COLO829 (cell line): ENCODE measurements at places on chromosomes 2 and 18.
A peak's percentile ranks its signal among the peaks of the same experiment; 100 is the strongest.

DNA sequence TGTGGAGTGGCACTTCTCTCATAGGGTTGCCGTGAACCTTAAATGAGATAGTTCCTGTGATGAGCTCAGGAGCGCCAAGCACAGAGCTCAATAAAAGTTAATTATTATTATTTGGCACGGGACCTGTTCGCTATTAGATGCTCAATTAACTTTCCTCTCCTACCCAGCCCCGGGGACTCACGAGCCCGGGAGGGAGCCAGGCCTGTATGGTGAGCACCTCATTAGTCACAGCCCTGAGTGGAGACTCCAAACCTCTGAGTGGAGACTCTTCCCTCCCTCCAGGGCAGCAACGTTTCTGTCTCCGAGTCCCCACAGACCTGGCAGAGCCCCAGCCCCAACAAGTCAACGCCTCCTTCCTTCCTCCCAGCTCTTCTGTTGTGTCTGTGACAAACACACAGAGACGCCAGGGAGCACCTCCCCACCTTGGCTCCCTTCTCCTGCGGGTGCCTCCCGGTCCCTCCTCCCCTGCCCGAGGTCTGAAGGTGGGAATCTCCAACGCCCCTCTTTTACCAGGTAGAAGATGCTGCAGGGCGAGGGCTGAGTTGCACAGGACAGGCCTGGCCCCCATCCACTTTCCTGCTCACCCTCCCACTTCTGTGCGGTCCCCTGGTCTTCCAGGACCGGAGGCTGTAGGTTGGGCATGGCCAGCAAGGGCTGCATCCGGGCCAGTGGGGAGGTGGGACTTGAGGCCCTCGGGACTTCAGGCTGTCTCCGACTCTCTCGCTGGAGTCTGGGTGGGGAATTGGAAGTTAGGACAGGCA is 52.7 kb upstream of the ODC1 start:
- no peak for DNase-seq

DNA sequence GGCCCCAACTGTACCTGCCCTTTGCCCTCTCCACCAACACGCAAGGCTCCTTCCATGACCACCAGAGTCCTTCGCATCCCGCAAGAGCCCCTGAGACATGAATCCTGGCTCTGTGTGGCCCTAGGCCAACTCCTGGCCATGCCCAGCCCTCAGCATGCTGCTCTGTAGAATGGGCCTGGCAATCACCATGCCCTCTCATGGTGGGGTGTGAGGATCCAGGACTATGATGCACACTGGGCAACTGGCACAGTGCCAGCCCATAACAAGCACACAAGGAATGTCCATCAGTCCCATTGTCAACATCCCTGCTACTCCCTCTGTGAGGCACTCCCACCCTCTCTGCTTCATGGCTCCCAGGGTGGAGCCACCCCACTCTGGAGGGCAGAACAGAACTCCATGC is 44.7 kb downstream of the FER1L5 start:
- no peak for DNase-seq

DNA sequence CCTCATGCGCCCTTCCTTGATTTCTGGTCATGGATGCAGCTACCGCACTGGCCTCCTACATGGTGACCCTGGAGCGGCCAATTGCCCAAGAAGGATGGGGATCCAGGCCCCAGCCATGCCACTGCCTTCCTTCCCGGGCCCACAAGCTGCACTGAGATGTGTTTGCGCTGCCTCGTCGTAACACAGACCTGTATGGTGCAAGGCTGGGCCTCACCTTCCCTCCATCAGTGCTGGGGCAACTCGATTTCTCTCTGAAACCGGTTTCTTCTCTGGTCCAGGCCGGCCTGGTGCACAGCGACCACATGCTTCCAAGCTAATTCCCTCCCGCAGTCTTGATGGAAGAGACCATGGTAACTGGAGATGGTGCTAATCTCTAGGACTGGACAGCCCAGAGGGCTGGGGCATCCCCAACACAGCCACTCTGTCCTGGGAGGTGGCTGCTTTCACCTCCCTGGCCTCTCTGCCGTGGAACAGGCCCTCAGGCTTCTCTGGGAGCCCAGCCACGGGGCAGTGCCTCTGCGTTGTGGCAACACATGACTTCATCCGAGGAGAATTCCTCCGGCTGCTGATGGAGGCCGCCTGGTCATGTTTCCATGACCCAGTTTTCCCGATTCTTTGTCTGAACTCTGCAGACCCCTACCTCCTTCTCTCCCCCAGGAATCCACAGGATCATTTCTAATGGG is 184.2 kb downstream of the GLI2 start:
- no peak for DNase-seq

DNA sequence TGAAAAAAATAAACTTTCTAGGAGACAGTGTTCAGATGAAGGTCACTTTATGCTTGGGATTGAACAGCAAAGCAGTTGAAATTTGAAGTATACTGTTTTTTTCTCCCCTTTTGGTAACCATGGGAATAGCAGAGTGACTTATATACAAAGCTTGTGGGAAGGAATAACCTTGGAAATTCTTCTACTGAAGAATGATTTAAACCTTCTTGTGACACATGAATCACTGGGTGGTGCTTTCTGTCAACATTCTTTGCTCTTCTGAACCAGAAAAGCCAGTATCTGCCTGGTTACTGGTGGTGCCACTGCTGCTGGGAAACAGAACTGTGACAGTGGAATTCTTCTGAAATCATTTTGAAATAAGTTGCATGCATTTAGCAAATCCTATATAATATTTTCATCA is 39.4 kb upstream of the RND3 start:
- DNase-seq, result peak; percentile 80

DNA sequence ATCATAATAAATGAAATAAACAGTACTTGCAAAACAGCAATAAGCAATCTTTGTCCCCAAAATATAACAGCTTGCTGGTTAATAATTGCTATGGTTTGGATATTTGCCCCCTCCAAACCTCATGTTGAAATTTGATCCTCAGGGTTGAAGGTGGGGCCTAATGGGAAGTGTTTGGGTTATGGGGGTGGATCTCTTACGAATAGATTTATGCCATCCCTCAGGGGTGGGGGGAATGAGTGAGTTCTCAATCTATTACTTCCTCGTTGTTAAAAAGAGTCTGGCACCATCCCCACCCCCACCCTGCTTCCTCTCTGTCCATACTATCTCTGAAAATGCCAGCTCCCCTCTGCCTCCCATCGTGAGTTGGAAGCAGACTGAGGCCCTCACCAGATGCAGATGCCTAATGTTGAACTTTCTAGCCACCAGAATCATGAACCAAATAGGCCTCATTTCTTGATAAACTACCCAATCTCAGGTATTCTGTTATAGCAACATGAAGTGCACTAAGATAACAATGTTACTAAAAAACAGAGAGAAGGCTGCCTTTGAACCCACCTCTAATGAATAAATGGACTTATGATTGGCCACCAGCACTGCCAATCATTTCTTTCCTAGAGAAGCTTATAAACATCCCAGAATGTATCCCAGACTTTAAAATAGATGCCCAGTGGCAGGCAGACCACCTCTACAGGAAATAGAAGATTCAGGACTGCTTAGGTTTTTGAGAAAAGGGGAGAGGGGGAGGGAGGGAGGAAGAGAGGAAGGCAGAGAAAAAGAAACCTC is 90.1 kb downstream of the ALPK2 start:
- DNase-seq, result no peak

- DNase-seq, result no peak
Observed at GRCh38 chr18:36658611-36659010, 170.2 kb downstream of the TPGS2 start.

GRCh38 chr2:2827761-2828221 is 496.7 kb upstream of the MYT1L start:
- DNase-seq, result no peak

- DNase-seq, result no peak
Observed at GRCh38 chr2:46177461-46178089, 119.6 kb upstream of the EPAS1 start.

DNA sequence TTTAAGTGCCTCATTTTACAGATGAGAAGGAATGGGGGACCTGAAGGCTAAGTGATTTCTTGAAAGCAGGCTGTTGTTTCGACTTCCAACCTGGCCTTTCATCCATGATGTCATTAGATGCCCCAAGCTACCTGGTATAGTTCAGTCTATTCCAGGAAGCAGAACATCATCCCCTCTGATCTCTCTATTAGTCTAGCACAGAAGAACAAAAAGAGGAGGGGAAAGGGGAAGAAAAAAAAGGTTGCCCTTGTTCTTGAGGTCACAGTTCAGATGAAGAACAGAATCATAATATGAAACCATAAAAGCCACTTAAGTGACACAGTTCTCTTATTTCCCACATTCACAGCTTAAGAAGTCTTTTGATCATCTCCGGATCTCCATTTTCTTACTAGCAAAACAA is 386.2 kb upstream of the HNRNPA3 start:
- no peak for DNase-seq

GRCh38 chr2:230956827-230957755 is 32.0 kb upstream of the GPR55 start:
- DNase-seq, result peak; percentile 64

DNA sequence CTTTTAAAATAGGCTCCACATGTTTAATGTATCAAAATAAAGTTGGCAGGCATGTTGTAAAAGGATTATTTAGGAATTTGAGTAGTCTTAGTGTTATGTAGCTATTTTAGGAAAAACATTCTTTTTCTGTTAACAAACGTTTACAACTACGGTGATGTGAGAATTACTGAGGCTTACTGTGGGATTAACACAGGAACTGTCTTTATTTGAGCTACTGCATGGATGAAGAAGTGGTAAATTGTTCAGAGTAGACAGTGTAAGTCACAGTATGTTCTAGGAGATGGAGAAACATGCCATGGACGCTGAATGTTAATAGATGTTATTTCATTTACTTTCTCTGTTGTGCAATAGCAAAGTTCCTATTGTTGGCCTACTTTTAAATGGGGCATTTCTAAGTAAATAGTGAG is 1.6 kb downstream of the PPM1B start:
- peak; percentile 17 for DNase-seq

DNA sequence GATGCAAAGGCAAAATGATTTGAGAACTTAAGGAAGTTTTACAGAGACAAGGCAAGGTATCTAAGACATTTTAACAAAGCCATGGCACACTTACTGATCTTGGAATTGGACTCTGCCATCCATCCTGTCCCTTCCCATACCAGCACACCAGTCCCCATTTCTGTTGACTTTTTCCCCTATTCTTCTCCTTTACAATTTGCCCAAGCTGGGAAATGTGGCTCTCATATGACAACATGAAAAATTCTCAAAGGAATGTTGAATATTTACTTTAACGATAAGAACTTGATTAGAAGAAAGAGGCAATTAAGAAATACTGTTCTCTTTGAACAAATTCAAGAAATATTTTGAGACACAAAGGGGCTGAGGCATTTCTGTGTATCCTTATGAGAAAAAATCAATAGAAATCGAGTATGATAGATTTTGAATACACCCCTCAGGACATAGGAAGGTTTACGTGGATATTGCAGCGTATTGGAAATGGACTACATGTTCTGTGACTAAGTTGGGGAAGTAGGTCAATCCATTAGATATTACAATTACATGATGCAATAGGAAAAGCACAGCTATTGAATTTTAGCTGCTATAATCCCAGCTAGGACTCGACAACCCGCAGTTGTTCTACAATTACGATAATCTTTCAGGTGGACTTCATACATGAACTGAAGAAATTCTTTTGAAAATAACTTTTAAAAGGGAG is 201.6 kb downstream of the TRIB2 start:
- DNase-seq, result no peak

DNA sequence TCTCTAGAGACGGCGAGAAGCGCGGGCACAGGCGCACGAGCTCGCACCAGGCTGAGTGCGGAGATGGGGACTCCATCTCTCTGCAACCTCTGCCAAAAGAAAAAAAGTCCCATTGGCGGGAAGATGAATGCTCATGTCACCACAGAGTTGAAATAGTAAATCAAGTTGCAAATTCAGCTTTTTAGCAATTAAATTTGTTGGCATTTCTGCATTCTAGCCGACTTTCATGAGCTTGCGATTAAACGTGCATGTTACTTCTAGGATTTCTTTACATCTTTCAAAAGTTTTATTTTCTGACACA is 588 bp downstream of the CHAC2 start:
- DNase-seq, result peak; percentile 39

DNA sequence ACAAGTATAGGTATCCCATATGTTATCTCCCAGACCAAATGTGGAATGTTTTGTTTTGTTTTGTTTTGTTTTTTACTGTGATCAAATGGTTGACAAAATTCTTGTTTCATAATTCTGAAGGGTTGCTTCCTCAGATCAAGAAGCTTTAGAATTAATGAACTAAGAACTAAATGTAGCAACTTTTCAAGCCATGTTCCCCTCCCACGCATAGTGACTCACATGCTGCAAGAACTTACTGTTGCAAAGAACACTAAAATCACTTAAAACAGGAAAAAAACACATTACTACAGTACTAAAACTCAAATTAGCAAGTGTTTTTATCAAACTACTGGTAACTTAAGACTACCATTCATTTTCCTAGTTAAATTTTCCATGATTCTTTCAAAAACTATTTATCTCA is 30.6 kb downstream of the HNRNPLL start:
- DNase-seq, result peak; percentile 35

- DNase-seq, result no peak
Observed at GRCh38 chr18:79695269-79695668, 15.7 kb downstream of the CTDP1 start.

- peak; percentile 2 for DNase-seq
Observed at GRCh38 chr18:9539283-9539682, 64.0 kb downstream of the RALBP1 start.
